Activated CD4-positive, alpha-beta T cell treated with anti-CD3 and anti-CD28 coated beads for 1 hour (primary cell): ENCODE measurements at places on chromosomes 4 and X.

- DNase-seq, result no peak
These were observed 161.7 kb downstream of the BRWD3 start for GRCh38 chrX:80648023-80648422.

GRCh38 chr4:16916719-16917337 lies 18.4 kb upstream of the LDB2 start:
- peak; percentile 49 for DNase-seq

- DNase-seq, result no peak
These were observed 27.6 kb upstream of the AGTR2 start for GRCh38 chrX:116142976-116143375.

DNA sequence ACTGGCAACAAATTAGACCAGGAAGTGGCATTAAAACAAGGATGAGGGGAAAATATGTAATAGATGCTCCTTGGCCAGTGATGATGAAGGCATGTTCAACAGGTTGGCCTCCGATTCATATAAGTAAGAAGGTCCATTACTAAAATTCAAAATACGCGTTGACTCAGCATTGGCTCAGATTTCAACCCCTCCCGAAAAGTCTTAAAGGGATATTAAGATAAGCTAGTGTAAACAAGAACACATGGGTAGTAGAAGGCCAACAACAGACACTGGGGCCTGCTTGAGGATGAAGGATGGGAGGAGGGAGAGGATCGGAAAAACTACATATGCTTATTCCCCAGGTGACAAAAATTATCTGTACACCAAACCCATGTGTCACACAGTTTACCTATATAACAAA lies 19.1 kb upstream of the LAP3 start:
- no peak for DNase-seq

DNA sequence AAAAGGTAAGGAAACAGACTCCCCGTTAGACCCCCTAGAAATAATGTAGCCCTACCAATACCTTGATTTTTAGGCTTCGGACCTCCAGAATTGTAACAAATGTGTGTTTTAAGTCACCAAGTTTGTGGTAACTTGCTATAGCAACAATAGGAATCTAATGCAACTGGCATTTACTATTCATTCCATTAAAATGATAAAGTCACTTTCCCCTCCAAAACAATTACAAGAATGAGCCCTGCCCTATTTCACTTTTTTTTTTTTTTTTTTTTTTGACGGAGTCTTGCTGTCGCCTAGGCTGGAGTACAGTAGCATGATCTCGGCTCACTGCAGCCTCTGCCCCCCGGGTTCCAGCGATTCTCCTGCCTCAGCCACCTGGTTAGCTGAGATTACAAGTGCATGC lies 3.5 kb upstream of the DDX60L start:
- DNase-seq, result no peak

DNA sequence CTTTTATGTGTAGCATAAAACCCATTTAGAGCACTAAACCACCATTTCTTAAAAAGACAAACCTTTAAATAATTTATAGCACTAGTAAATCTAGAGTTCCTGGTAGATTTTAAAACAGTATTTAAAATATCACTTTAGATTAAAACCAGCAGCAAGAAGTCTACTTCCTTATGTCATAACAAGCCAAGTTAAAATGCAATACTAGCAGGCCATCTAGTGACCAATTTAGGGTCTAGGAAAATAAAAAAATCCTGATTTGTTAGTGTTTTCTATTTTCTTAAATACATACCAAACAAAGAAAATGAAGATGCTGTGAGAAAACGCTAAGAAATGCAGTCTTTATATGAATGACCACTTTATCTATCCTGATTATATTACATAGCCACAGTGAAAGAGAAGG lies 53.9 kb downstream of the PAPSS1 start:
- no peak for DNase-seq

GRCh38 chrX:124328765-124329164 lies 3.7 kb upstream of the TEX13D start:
- DNase-seq, result no peak

DNA sequence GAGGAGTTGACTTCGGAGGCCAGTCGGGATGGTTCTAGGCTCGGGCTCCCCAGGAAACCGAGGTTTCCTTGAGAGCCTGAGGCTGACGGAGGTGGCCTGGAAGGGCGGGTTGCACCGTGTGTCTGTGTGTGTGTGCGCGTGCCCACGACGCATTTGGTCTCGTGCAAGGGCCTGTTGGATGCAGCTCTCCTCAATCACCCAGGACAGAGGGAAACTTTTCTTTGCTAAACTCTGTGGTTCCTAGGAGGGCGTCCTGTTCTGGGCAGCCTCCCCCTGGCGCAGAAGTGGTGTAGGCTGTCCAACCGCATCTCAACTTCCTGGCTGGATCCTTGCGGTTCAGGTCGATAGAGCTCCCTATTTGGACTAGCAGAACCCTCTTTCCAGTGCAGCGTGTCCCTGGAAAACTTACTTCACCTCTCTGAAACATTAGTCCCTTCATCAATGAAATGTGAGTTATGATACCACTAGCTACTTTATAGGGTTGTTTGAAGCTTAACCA lies 973 bp downstream of the STK32B start:
- DNase-seq, result no peak

- no peak for DNase-seq
These were observed 45.1 kb downstream of the PRPS1 start for GRCh38 chrX:107673431-107673830.

DNA sequence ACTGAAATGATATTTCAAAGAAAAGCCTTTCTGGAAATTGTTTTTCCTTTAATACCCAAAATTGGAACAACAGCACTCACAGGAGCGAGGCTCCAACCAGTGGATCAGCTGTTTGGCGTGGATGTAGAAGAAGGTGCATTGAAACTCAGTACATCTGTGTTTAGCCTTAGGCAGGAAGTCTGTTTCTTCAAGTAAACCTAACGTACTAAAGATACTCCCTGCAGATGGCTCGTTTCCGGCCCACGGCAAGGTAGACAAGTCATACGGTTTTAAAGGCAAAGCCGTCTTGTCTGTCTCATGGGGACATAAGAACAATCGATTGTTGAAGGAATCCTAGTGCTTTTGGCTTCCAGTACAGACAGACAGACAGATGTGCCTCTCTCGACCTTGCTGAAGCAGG lies 50.0 kb upstream of the CLCN4 start:
- peak; percentile 33 for DNase-seq

- no peak for DNase-seq
These were observed 11.9 kb downstream of the CA5B start for GRCh38 chrX:15749642-15750610.
